Endothelial cell (in vitro differentiated cells): ENCODE measurements at places on chromosomes 16 and 17.

DNA sequence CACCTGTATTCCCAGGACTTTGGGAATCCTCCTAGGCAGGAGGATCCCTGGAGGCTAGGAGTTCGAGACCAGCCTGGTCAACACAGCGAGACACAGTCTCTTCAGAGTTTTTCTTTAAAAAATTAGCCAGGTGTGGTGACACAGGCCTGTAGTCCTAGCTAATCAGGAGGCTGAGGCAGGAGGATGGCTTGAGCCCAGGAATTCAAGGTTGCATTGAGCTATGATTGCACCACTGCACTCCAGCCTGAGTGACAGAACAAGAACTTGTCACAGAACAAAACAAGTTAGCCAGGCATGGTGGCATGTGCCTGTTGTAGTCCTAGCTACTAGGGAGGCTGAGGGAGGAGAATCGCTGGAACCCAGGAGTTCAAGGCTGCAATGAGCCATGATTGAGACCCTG, 24.8 kb downstream of the ANKRD40 start:
- DNase-seq = no peak

GRCh38 chr17:31568121-31568520, 176.6 kb downstream of the RAB11FIP4 start:
- no peak for DNase-seq

DNA sequence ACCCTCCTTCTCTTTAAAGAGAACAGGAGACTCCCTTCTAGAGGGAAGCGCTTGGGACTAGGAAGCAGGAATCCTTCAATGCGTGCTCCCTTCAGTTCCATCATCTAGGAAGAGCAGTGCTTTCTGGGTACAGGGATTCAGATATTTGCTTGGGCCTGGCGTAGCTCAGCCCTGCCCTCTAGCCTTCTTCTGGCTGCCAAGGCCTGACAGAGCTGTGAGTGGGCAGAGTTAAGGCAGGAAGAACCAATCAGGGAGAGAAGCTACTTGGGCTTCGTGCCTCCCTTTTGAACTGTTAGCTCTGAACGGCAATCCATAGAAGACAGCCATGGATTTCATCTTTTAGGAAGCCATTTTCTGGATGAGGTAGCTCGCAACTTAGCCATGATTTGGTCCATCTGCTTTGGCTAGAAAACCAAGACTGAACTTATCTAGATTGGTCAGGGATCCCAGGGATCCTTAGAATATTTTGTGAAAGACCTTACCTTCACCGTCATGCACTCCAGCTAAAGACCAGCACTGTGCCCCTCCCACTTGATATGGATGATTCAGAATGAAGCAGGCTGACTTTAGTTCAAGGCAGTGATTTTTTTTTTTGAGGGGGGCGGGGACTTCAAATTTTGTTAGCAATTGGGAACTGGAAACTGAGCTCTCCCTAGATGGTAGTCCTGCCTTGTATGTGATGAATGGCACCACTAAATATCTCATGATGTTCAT, 2.5 kb upstream of the CORO6 start:
- DNase-seq = no peak

DNA sequence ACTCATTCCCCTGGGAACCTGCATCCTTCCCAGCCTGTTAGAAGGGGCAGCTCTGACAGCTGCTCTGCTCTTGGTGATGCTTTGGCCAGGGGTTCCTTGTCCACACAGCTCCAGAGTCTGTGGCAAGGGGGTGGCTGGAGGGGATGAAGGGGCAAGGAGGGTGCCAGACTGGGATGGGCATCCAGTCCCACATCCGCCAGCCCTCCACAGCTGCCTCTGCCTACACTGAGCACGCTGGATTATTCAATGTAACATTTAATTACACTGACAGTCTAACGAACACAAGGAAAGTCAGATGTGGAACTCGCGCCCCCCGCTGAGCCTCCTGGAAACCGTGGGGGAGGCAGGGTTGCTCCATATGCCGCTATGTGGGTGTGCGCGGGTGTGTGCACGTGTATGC, 101.1 kb downstream of the C16orf78 start:
- DNase-seq = no peak

GRCh38 chr17:64154313-64154695, 24.4 kb upstream of the ERN1 start:
- no peak for DNase-seq

- peak; percentile 47 for DNase-seq
Observed at GRCh38 chr17:10772425-10773380, 31.2 kb downstream of the TMEM238L start.

DNA sequence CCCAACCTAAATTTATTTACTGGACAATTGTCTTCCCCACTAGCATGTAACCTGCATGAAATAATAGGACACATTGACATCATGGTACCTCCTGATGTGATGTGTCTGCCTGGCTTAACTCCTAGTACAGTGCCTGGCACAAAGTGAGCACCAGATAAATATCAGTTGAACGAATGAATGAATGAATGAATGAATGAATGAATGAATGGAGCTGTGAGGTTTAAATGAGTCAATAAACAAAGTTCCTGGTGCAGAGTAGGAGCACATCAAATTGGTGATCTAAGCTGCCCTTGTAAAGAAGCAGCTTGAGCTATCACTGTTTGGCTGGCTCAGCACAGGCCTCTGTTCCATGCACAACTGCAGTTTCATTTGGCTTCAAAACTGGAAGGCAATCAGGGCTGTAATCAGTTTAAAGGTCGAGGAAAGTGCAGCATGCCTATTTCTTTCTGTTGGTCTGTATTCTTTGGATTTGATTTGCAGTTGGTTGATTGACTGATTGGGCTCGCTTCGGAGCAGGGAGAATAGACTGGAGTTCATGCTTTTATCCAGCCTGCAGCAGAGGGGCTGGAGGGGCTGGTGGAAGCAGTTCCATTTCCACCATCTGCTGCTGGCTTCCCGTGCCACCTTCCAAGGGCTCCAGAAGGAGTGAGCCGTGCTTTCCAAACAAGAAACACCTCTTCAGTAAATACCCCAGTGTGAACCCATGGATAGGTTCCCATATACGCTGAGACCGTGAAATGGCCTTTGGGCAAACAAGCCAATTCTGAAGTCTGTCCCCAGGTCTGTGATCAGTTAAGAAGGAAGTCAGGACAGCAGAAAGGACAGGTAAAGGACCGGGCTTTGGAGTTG, 54.6 kb downstream of the GPRC5B start:
- DNase-seq = no peak
